Right hindlimb (tissue), 1 donor: ENCODE measurements at places on chromosomes 4 and X.
A peak's percentile ranks its signal among the peaks of the same experiment; 100 is the strongest.

- no peak for DNase-seq
These were observed 41.8 kb downstream of the PRKG2 start for GRCh38 chr4:81173213-81173612.

GRCh38 chr4:535924-536281 lies 36.9 kb downstream of the PIGG start:
- DNase-seq = no peak

DNA sequence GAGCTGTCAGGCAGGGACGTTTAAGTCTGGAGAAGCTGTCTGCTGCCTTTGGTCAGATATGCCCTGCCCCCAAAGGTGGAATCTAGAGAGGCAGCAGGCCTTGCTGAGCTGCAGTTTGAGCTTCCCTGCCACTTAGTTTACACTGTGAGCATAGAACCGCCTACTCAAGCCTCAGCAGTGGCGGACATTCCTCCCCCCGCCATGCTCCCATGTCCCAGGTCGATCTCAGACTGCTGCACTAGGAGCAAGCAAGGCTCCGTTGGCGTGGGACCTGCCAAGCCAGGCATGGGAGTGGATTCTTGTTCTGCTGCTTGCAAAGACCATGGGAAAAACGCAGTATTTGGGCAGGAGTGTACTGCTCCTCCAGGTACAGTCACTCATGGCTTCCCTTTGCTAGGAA lies 24.3 kb downstream of the PLK4 start:
- no peak for DNase-seq

- no peak for DNase-seq
These were observed 18.1 kb downstream of the LGI2 start for GRCh38 chr4:25012655-25013054.

DNA sequence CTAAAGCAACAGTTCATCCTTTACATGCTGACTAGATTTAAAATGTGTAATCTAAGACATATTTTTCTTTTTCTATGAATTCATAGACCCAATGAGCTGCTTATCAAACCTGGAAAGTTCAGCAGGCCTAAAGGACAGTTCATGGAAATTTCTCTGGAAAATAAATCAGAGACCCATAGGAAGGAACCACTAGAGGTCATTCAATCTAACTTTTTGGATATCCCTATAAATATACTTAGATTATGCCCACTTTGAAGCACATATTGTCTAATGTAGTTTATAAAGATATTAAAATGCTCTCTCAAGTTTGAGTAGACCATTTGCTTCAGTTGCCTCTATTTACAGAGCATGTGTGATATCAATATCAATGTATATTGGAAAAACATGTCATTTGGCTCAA lies 473.0 kb downstream of the FAT4 start:
- DNase-seq = no peak

DNA sequence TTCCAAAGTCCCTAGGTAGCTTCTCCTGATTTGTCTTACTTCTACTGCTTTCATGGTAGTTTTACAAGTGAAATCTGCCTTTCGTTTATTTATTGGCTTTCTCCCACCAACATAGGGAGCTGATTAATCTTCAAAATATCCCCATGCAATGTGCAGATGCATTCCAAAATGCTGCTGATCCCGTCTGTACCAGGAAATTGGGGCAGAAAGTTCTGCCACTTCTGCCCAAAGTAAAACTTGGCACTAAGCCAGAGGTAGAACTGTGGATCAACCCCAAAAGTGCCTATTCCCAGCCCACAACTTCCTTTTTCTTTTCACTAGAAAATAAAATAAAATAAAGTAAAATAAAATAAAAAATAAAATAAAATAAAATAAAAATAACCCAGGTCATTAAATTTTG lies 47.3 kb upstream of the PPARGC1A start:
- DNase-seq = no peak

GRCh38 chr4:33316578-33316977 lies 2596.4 kb downstream of the PCDH7 start:
- DNase-seq = peak; percentile 27

DNA sequence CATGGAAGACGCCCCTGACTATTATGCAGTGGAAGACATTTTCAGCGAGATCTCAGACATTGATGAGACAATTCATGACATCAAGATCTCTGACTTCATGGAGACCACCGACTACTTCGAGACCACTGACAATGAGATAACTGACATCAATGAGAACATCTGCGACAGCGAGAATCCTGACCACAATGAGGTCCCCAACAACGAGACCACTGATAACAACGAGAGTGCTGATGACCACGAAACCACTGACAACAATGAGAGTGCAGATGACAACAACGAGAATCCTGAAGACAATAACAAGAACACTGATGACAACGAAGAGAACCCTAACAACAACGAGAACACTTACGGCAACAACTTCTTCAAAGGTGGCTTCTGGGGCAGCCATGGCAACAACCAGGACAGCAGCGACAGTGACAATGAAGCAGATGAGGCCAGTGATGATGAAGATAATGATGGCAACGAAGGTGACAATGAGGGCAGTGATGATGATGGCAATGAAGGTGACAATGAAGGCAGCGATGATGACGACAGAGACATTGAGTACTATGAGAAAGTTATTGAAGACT lies 3.6 kb downstream of the TSPYL2 start:
- DNase-seq = no peak

DNA sequence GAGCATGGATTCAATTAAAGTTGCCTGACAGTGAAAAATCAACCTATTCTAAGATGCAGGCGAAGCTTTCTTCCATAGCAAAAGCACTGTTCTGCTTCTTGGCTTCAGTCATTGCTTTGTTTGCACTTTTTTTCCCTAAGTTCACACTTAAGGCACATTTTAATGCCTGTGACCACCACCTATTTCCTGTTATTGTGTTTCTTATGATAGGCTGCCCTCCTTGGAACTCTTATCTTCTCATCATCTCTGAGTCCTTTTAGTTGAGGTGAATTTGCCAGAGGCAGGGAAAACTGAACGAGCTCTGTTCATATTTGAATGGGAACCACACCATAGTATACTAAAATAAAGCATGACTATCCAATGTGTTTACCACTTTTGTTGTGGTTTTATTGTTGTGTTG lies 119.8 kb downstream of the SPCS3 start:
- DNase-seq = no peak

GRCh38 chr4:85741921-85742591 lies 267.1 kb downstream of the ARHGAP24 start:
- no peak for DNase-seq

DNA sequence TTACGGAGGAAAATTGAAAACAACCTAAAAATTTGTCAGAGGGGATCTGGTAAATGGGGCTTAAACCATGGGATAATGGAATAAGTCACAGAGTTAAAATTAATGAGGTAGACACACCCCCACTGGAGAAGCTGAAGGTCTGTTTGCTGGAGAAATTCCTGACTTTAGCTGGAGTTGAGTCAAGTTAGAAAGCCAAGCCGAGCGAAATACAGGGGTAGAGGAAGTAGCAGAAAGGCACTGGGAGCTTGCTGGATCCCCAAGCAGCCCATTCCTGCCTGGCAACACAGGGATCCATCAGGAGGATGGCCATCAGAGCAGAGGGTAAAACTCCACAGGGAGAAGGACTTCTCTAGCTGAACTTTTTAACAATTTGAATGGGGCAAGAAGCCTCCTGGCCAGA lies 163.8 kb downstream of the ATRX start:
- DNase-seq = no peak

DNA sequence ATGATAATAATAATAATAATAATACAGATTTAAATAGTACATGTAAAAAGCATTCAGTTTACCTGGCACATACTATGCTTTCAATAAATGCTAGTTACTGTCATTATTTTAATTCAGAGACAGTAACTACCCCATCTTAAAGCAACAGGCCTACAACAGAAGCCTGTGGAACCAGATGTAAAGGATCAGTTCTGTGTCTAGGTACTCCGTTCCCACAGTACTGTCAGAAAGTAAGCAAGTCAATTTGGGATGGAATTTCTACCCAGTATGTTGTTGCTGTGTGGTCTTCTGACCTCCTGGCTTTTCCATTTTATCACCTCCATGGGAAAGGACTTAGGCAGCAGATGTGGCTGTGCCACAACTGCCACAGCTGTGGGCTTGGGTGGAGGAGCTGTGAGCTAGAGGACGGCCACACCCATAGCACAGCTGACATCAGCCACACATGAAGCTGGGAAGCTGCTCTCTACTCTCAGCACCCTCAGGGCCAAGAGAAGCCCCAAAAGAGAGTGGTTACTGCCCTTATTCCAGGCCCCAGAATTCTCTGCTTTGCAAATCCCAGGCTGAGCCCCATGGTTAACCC lies 102.8 kb downstream of the CBR4 start:
- DNase-seq = peak; percentile 70

DNA sequence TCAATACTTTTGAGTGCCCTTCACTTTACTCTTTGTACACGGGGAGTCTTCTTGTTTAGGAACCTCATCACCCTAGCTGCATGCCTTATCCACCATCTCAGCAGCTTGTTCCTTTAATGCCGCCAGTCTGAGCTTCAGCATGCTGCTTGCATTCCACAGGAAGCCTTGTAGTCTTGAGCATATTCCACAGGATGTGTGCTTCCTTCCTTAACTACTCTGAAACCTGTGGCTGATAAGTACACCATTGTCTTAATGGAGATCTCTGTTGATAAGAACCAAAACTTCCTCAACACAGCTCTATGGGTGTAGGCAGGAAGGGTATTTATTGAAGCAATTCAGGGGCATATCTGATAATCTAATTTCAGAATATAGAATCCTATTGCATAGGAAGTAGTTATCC lies 24.4 kb upstream of the CCNI start:
- DNase-seq = no peak

GRCh38 chrX:34365471-34365870 lies 233.4 kb upstream of the FAM47A start:
- peak; percentile 15 for DNase-seq

DNA sequence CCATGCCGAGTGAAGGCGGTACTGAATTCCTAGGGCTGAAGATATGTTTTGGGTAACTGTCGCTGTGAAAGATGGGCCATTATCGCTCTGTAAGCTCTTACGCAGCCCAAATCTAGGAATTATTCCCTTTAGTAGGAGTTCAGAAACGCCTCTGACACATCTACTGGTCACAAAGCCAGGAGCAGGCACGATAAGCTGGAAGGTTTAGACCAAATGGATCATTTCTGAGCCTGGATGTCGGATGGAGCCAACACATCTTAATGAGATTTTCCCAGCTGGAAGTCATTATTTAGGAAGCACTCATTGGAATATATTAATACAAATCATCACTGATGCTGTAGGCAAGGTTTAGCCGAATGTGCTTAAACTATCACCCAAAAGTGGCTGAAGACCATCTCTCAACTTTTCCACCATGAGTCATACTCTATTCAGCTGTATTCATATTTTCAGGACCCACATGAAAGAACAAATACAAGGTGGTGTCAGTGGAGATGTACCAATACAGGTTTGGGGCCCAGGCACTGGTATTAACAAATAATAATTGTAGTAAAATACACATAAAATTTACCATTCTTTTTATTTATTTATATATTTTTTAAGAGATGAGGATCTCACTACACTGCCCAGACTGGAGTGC lies 34.2 kb upstream of the ATRX start:
- DNase-seq = peak; percentile 14

DNA sequence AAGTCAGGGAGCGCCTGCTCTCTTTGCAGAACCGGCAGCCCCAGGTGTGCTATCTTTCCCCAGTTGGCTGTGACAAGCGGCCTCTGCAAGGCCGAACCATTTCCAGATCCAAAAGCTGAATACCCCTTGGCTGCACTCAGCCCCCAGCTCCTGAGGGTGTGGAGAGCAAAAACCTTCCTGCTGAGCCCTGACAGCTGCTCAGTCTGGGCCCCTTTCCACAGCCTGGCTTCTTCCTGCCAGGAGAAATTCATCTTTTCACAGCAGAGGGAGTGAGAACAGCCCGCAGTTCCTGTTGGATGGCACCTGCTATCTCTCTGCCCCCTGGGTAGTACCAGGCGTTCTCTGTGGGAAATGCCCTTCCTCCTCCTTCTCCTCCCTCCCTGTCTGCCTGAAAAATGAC lies 78.4 kb downstream of the DRD5 start:
- DNase-seq = no peak

GRCh38 chrX:123732670-123733363 lies at the start of gene THOC2:
Gene THOC2 (minus strand): TSS chrX:123733052. CDS start chrX:123733022, 30 bp downstream.
- peak; percentile 91 for DNase-seq

- DNase-seq = no peak
These were observed 83.6 kb downstream of the ATOH1 start for GRCh38 chr4:93912146-93912545.

DNA sequence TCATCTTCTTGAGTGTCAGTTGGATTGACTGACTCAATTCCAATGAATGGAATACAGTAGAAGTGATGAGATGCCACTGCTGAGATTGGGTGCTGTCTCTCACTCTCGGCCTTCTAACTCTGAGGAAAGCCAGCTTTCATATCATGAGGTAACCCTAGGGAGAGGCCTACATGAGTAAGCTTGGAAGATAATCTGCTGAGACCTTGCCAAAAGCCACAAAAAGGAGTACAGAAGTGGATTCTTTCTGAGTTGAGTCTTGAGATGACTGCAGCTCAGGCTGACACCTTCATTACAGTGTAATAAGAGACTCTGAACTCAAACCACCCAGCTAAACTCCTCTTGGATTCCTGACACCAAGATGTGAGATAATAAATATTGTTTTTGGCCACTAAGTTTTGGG lies 537.4 kb upstream of the MAGEB18 start:
- DNase-seq = no peak

GRCh38 chrX:107442914-107443527 lies 6.4 kb upstream of the FRMPD3 start:
- DNase-seq = no peak

DNA sequence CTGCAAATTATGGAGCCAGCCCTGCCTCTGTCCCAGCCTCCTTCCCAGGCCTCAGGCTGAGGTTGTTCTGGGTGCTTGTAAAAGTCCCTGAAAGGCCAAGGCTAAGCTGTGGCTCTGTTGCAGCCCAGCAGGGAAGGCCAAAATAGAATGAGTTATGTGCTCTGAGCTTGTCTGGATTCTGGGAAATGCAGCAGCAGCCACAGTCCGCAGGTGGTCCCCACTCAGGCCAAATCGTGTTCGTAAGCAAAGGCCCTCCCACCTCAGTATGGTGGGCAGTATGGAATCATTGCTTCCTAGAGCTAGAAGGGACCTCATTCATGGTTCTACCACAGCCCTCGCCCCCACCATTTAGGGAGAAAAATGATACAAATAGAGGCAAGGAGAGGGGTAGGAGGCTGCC lies 4.7 kb upstream of the TCEAL1 start:
- no peak for DNase-seq

- no peak for DNase-seq
These were observed 286.0 kb upstream of the RASGEF1B start for GRCh38 chr4:81757691-81758090.

GRCh38 chr4:24770032-24770584 lies 25.3 kb upstream of the SOD3 start:
- DNase-seq = no peak

DNA sequence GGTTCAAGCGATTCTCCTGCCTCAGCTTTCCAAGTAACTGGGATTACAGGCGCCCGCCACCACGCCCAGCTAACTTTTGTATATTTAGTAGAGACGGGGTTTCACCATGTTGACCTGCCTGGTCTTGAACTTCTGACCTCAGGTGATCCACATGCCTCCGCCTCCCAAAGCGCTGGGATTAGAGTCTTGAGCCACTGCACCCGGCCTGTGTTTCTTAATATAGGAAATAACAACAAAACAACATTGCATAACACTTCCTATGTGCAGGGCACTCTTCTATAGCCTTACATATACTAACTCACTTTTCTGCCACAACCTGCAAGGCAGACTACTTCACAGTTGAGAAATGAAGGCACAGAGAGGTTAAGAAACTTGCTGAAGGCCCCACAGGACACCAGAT lies 12.8 kb upstream of the TMEM131L start:
- no peak for DNase-seq

- no peak for DNase-seq
These were observed 156.4 kb downstream of the HS6ST2 start for GRCh38 chrX:132802033-132802432.
